Hindlimb muscle (tissue), 1 donor: ENCODE measurements at places on chromosomes 3 and 15. TPM values are rescaled to one million over a fixed set of nuclear protein-coding genes. Genes with fewer than 3 reads are reported as not detected.
A peak's percentile ranks its signal among the peaks of the same experiment; 100 is the strongest.

- no peak for DNase-seq
Measured at GRCh38 chr3:156291272-156292123, 171.1 kb downstream of the KCNAB1 start.

Gene DLL4
- polyA plus RNA-seq = 16.7 TPM

Gene PLCD1
- polyA plus RNA-seq = 14.9 TPM

Gene ARPIN
- polyA plus RNA-seq = 16.1 TPM

Gene TRAIP
- polyA plus RNA-seq = 4.8 TPM

Gene ADGRG7
- polyA plus RNA-seq = not detected

- peak; percentile 66 for DNase-seq
Measured at GRCh38 chr3:71584394-71585011, 975 bp upstream of the FOXP1 start.

- DNase-seq = no peak
Measured at GRCh38 chr3:87181551-87181950, 45.6 kb upstream of the CHMP2B start.
